Activated naive CD4-positive, alpha-beta T cell treated with anti-CD3 and anti-CD28 coated beads, Interleukin-2, amount 50 U/mL, for 72 hours (primary cell): ENCODE measurements at places on chromosomes 4 and X. TPM values are rescaled to one million over a fixed set of nuclear protein-coding genes. Genes with fewer than 3 reads are reported as not detected.

DNA sequence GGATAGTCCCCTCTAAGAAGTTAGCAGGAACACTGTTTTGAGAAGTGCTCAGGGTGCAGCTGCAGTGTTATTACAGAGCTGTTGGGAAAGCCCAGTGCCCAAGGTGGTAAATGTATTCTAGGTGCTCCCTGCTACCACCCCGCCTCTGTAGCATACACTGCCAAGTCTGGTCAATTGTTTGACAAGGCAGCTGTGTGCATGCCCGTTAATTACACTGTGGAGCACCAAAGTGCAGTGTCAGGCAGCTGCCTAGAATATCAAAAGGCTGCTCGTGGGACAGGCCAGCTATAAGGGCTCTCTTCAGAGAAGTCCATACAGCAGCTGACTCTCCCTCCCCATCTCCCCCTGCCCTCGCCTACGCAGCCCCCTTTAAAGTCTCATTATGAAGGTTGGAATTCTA is 99.9 kb upstream of the KLHL13 start:
- DNase-seq: no peak

DNA sequence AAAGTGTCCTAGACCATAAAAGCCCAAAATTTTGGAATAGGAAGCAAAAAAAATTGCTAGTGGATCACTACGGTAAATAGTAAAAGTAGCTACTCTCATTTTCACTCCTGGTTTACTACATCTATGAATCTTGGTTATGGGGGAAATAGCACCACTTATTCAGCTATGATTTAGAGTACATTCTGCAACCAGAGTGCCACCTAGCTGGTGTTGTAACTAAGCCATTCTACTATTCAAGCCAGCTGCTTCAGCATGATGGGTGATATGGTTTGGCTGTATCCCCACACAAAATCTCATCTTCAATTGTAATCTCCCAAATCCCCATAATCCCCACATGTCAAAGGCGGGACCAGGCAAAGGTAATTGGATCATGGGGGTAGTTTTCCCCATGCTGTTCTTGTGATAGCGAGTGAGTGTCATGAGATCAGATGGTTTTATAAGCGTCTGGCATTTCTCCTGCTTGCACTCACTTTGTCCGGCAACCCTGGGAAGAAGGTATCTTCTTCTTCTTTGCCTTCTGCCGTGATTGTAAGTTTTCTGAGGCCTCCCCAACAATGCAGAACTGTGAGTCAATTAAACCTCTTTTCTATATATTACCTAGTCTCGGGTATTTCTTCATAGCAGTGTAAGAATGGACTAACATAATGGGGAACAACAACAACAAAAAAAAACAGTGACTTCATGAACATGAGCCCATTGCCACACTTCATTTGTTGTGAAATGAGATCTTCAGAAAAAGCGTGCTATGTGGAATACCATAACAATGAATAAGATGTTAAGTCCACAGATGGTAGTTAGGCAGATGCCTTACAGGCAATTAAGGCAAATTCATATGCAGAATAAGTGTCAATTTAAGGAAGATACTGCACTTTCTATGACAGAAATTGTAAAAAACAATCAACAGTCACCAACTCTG is 280.1 kb downstream of the PABPC4L start:
- no peak for DNase-seq

- no peak for DNase-seq
Measured at GRCh38 chr4:39970671-39971640, 6.8 kb downstream of the PDS5A start.

DNA sequence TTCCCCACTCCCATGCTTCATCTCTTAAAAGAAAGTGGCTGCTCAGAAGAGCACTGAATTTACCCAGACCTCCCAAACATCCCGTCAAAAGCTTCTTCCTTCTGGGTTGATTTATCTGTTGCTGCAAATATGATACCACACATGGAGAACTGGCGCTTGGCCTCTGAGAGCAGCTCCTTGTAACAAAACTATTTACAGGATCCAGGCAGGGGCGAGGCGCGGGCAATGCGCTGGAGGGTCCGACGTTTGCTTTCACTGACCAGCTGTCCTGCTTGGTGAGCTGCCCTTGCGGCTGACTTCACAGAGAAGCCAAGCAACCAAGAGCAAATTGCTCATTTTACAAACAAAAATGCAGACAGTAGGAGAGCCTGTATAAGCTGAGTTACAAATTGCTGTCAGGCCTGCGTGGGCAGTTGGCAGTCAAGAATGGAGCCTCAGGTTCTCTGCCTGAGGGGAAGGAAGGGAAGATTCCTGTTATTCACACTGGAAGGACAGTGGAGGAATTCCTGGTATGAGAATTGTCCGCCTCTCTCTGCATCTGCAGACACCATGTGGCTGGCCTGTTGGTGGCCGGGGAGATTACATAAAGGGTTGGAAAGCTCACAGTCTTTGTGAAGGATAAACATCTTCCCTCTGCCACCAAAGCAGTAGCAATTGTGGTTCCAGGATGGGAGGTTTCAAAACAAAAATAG is 192.2 kb upstream of the LEF1 start:
- DNase-seq: no peak

DNA sequence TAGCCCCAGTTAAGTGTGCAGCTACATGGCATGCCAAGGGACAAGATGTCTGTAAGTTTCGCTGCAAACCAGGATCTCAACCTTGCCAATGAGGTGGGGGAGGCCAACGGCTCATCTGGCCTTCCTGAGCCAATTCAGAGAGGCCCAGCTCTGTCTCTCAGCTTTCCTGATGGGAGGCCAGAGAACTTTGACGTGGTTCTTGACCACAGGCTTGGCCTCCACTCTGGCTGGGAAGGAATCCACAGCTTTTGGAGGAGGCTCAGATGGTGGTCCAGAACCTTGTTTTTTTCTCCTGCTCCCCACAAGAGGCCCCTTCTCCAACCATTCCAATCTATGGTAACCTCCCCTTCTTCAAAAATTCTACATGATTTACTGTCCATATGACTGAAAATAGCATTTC is 9.8 kb downstream of the CAPN6 start:
- DNase-seq: no peak

DNA sequence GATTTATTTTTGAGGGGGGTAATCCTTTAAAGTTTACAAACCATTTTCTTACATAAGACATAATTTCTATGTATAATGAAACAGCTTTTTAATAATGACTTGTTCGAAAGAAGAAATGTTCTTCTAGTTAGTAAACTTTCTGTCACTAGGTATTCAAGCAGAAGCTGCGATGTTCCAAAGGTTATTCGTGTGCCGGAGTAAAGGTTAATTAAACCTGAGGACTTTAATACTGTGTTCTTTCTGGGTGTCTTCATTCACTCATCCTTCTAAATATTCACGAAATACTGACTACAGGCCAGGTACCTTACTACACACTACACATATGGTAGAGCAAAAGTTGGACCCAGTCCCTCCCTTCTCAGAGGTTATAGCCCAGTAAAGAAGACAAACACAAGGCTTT is 96.7 kb downstream of the NR3C2 start:
- no peak for DNase-seq

SPANXN4 gene
- total RNA-seq: not detected

FHIP1A gene
- 2.7 TPM for total RNA-seq

PPP2R2C gene
- total RNA-seq: not detected
